ENCODE measurements at places on chromosomes 12 and 14. TPM values are rescaled to one million over a fixed set of nuclear protein-coding genes. Genes with fewer than 3 reads are reported as not detected.

DNA sequence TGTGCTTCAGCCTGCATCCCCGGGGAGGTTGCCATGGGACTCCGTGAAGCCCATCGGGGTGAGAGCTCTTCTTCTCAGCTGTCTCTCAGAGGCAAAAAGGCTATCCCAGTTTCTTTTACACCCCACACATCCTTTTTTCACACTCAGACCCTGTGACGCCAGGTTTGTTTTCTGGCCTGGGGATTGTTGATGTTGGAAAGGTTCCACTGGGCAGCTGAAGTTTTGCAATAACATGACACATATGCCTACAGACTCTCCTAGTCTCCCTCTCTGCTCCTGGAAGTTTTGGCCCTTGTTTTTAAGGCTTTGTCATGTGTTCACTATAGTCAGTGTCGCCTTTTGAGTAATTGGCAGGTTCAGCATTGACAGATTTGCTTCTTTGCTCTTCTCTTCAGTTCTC lies 118.6 kb downstream of the SMOC1 start:
- H3K27ac ChIP-seq, result no peak overlapping the region
- H3K4me3 ChIP-seq, result no peak overlapping the region
- peaks cover 1% of the 10 kb centered on the region for H3K27me3 ChIP-seq

- H3K36me3 ChIP-seq, result peaks cover 11% of the 10 kb centered on the region
- no peak overlapping the region for H3K4me3 ChIP-seq
- H3K27ac ChIP-seq, result no peak overlapping the region
- DNase-seq, result no peak
These were observed 77.0 kb downstream of the RBM19 start for GRCh38 chr12:113889076-113889475.

GRCh38 chr12:28631831-28632230 lies 441.6 kb downstream of the CCDC91 start:
- no peak overlapping the region for H3K4me3 ChIP-seq
- no peaks in the 10 kb centered on the region for H3K27me3 ChIP-seq
- H3K27ac ChIP-seq, result no peak overlapping the region
- no peak for DNase-seq

GRCh38 chr12:124442772-124443445 lies 124.5 kb downstream of the NCOR2 start:
- H3K27me3 ChIP-seq, result no peaks in the 10 kb centered on the region
- no peak overlapping the region for H3K4me3 ChIP-seq
- H3K36me3 ChIP-seq, result peaks cover 79% of the 10 kb centered on the region
- H3K27ac ChIP-seq, result no peak overlapping the region
- no peak for DNase-seq
- H3K4me1 ChIP-seq, result peaks cover 28% of the 10 kb centered on the region

- H3K4me3 ChIP-seq, result no peak overlapping the region
- H3K27ac ChIP-seq, result no peak overlapping the region
- no peak for DNase-seq
- H3K27me3 ChIP-seq, result no peaks in the 10 kb centered on the region
- no peaks in the 10 kb centered on the region for H3K4me1 ChIP-seq
These were observed 129.9 kb downstream of the KIF26A start for GRCh38 chr14:104268295-104268694.

The OR4K2 gene
- total RNA-seq, result not detected

The ADAM21 gene
- 0.24 TPM for total RNA-seq

Data from lower lobe of right lung (tissue), 2 donors.